GM23338 (cell line): ENCODE measurements at places on chromosomes 3 and 15. TPM values are rescaled to one million over a fixed set of nuclear protein-coding genes. Genes with fewer than 3 reads are reported as not detected.

PLD1 gene
- 2.2 and 6.7 TPM in 2 replicates for total RNA-seq

SERINC4 gene
- not detected in 2 replicates for total RNA-seq

TMIE gene
- 0.16 and 1.2 TPM in 2 replicates for total RNA-seq

NR1I2 gene
- 3.9 and 4.4 TPM in 2 replicates for total RNA-seq

PAK2 gene
- total RNA-seq: 49.4 and 56.0 TPM in 2 replicates

RTP1 gene
- total RNA-seq: 4.4 and 5.9 TPM in 2 replicates

CCDC14 gene
- 89.2 and 113 TPM in 2 replicates for total RNA-seq
